ENCODE measurements at places on chromosomes 11 and 22. TPM values are rescaled to one million over a fixed set of nuclear protein-coding genes. Genes with fewer than 3 reads are reported as not detected.

KCNJ1 gene
- 0.07 TPM for total RNA-seq

UBQLNL gene
- 0.17 TPM for total RNA-seq

IGSF22 gene
- total RNA-seq: 0.94 TPM

SAA4 gene
- not detected for total RNA-seq

NOX4 gene
- total RNA-seq: 1.5 TPM

IRAG1 gene
- 5.2 TPM for total RNA-seq

CLTCL1 gene
- 9.6 TPM for total RNA-seq

LDLRAD3 gene
- 1.6 TPM for total RNA-seq

DNA sequence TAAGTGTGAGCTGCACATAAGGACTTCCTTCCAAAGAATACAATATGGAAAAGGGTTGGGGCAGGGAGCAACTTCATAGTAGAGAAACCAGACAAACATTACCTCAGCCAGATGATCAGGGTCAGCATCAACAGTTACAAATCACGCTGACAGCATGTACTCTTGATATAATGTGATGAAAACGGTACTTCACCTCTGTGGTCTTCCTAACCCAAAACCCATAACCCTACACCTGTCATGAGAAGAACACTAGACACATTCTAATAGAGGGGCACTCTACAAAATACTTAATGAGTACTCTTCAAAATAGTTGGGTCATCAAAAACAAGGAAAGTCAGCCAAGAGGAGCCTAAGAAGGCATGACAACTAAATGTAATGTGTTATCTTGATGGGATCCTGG, 43.9 kb downstream of the RRAS2 start:
- no peak for DNase-seq

DNA sequence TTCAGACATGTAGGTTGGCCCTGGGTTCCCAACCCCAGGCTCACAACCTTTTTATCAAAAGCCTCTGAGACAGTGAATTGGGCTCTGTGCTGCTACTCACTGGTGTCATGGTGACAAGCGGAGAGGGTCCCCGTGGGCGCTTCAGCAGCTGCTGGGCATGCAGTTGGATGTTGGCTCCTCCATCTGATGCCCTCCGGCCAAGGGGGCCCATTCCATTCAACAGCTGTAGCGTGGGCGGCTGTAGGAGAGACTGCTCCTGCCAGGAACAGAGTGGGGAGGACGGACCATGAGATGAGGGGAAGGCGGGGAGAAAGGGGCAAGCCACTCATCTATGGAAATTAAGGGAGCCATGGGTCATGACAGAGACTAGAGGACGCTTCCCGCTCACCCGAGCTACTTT, 36.0 kb upstream of the APOA1 start:
- DNase-seq: no peak

GRCh38 chr11:133950874-133951326, 5.9 kb downstream of the IGSF9B start:
- peak; percentile 80 for DNase-seq

- peak; percentile 63 for DNase-seq
Measured at GRCh38 chr11:63945477-63946163, 6.8 kb downstream of the NAA40 start.

- no peak for DNase-seq
Measured at GRCh38 chr22:50498322-50498890, 9.1 kb downstream of the LMF2 start.

GRCh38 chr22:29069463-29069862, 3.4 kb upstream of the KREMEN1 start:
- no peak for DNase-seq

- peak; percentile 98 for DNase-seq
Measured at GRCh38 chr22:39519681-39520225, 609 bp upstream of the ATF4 start.

DNA sequence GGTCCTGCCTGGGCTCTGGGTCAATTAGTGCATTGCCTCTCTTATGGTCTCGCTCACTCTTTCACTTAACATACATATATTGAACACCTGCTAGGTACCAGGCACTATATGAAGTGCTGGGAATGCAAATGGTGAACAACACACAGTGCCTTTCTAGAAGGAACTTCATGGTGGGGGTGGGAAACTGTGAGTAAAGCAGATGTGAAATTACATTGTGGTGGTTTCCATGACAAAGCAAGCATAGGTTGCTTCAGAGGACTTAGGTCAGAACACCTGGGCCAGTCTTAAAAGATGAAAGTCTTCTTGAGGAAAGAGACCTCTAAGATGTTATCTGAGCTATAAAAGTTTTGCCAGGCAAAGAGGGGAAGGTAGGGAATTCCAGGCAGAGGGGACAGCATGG, 231.3 kb downstream of the BUD13 start:
- no peak for DNase-seq

GRCh38 chr22:30332994-30333706, 6.4 kb upstream of the TBC1D10A start:
- DNase-seq: no peak

- no peak for DNase-seq
Measured at GRCh38 chr22:41603873-41604332, 14.3 kb upstream of the PMM1 start.

DNA sequence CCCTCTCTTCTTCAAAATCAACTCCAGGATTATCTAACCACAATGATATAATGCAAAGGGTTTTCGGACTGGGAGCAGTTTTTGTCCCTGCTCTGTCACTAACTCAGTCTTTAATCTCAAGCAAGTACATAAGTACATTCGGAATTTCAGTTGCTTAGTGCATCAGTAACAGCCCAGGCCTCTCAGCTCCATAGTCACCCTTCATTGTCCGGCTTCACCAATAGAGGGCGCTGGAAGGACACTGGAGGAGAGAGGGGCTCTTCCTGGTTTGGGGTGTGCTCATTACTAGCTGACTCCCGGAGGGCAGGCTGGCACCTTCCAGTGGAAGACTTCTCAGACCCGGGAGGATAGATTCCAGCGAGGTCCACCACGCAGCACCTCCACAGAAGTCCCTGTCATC, 90.4 kb upstream of the PDGFD start:
- DNase-seq: peak; percentile 29

- DNase-seq: no peak
Measured at GRCh38 chr11:7844986-7845385, 48.2 kb upstream of the OR5P2 start.

- no peak for DNase-seq
Measured at GRCh38 chr11:41256041-41256440, 203.4 kb downstream of the LRRC4C start.

GRCh38 chr22:49951000-49951677, 9.4 kb upstream of the PIM3 start:
- no peak for DNase-seq

All from left ventricle myocardium superior (tissue), 1 donor.